ENCODE measurements at places on chromosomes 4 and X.
A peak's percentile ranks its signal among the peaks of the same experiment; 100 is the strongest.

- no peak for DNase-seq
These were observed 6.8 kb upstream of the CISD2 start for GRCh38 chr4:102862016-102862415.

- no peak for DNase-seq
These were observed 23.2 kb downstream of the NKX1-1 start for GRCh38 chr4:1382776-1383727.

DNA sequence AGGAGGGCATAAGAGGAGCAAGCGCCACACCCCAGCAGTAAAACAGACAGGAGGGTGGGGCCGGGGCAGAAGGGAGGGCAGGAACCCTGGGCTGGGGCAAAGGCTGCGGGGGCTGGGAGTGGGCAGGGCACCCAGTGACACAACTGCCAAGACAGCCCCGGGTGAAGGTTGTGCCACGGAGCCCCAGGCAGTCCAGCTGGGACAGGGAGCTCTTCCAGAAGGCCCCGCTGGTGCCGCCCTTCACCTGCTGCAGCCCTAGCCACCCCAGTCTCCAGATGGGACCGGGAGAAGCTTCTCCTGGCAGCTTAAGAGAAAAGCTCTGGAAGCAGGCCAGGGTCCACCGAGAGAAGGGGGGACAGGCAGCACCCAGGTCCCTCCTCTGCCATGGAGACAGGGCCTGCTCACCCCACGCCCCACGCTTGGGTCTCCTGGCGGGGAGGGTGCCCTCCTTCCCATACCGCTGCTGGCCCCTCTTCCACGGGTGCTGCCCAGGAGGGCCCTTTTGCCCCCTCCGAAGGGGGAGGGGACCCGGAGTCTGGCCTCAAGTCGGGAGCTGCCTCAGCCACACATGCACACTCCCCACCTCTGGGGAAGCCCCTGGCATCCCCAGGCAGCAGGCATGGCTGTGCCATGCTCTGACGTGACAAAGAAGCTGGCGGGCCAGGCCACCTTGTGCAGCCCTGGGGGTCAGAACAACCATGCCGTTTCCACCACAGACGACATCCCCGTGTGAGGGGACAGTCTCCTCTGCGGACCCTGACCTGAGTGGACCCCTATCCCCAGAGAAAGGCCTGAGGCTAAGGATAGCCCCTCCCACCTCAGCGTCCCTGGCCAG is 1.5 kb downstream of the DGKQ start:
- DNase-seq: no peak

- peak; percentile 71 for DNase-seq
These were observed 25.4 kb upstream of the TNIP3 start for GRCh38 chr4:121189326-121190215.

GRCh38 chrX:11890836-11891514 is 132.9 kb downstream of the MSL3 start:
- DNase-seq: no peak

GRCh38 chr4:136900696-136901095 is 631.6 kb downstream of the PCDH18 start:
- no peak for DNase-seq

GRCh38 chrX:108199691-108200090 is 108.1 kb downstream of the ATG4A start:
- no peak for DNase-seq

DNA sequence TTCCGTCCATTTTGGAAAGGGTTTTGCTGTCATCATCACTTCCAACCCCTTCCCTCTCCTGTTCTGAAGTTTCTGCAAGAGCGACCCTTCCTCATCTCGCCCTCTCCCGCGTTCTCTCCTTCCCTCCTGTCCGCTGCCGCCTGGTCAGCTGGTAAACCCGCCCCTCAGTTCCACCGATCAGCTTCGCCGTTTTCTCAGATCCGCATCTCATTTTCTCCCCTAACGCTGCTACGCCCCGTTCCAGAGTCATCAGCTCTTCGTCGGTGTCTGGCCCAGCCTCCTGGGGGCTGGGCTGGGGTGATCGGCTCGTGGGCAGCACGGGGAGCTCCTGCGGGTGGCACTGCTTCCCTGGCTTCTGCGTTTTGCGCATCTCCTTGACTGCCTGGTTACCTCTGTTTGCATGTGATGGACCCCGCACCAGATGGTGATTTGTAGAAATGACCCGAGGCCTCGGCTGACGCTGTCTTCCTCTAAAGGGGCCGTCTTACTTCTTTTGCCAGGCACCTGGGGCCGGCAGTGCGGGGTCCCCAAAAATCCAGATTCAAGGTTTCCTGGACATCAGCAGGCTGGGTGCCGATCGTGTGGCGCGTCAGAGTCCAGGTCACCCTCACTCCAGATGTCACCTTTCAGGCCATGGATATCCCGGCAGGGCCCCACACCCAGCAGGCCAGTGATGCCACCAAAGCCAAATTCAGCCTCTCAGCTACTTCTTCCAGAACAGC is 13.4 kb downstream of the CTBP1 start:
- no peak for DNase-seq

DNA sequence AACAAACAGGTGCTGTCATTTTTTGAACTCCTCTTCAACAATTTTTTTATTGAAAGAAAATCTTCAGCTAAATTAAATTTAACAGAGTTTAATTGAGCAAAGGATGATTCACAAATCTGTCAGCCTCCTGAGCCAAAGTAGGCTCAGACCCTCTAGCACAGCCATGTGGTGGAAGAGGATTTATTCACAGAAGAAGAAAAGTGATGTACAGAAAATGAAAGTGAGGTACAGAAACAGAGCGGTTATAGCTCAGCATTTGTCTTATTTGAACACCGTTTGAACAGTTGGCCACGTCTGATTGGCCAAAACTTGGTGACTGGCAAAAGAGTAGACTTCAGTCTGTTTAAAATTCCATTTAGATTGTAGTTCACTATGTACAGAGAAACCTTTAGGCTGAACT is 217.3 kb downstream of the SPANXN1 start:
- no peak for DNase-seq

DNA sequence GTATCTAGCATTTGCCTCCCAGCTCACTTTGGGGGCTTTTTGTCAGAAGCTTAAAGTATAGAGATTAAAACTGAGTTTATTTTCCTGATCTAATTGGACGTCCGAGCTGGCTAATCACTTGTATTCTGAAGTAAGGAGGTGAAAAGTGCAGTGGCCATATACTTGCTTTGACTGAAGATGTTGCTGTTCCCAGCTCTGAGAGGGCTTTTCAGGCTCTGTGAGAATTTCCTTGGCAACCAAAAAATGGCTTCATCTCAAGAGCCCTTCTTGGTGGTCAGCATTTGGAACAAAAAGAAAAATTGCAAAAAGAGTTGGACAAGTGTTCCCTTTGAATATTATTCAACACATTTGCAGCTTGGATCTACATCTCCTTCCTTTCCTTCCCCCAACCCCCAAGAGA is 67.0 kb downstream of the SLC4A4 start:
- no peak for DNase-seq

GRCh38 chr4:137333031-137333430 is 199.3 kb downstream of the PCDH18 start:
- DNase-seq: no peak

- DNase-seq: no peak
These were observed 43.4 kb upstream of the PHF8 start for GRCh38 chrX:54087661-54088060.

DNA sequence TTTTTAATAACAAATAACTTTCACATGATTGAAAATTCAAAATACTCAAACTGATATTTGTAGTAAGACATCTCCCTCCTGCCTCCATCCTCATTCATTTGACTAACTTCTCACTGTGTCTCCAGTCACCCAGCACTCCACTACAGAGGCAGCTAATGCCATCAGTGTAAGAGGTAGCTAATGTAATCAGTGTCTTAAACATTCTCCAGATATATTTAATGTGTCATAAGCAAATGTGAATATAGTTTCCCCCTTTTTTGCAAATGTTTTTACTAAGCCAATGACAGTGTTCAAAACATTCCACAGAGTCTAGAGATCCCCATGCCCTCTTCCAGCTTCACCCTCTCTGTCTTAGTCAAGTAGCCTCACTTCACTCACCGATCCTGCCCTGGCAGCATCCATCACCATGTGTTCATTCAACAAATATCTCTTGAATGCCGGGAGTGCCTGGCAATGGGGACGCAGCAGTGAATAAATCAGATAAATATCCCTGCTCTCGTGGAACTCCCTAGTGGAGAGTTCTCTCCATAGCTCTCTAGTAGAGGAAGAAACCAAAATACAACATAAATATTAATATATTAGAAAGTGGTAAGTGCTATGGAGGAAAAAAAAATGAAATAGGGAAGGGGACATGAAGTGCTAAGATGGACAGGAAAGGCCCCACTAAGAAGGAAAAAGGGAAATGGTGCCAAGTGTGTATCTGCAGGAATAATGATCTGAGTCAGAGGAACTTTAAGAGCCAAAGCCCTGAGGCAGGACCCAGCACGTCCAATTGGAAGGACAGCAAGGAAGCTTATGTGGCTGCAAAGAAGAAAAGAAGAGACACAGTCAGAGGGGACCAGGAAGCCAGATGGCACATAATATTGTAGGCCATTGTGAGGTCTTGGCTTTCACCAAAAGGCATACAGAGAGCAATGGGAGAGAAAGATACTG is 18.7 kb downstream of the SCFD2 start:
- DNase-seq: no peak

GRCh38 chrX:40177117-40177430 is 79.3 kb upstream of the BCOR start:
- peak; percentile 77 for DNase-seq

DNA sequence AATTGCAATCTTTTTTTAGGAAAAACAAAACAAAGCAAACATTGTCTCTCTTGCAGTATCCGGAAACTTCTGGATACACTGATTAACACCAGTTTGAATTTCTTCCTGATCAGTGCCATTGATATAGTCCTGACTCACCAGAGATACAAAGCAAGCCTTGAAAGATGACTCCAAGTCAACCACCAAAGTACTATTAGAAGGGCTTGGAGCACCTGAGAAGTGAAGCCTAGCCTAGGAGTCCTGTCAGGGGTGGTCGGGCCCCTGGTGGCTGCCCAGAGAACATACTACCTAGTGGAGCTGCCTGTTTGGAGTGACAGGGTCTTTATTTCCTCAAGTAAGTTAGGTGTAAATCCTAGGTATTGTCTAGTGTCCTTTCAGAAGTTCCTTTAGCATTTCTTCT is 593.2 kb downstream of the ZNF674 start:
- no peak for DNase-seq
